ENCODE measurements at places on chromosomes 13 and 19.

- no peak for DNase-seq
Measured at GRCh38 chr19:58387338-58388174, 487 bp downstream of the RPS5 start.

GRCh38 chr13:110677731-110678545 is 28.0 kb downstream of the CARS2 start:
- DNase-seq, result no peak

- DNase-seq, result no peak
Measured at GRCh38 chr19:54035215-54036178, 28.2 kb downstream of the VSTM1 start.

GRCh38 chr13:98221234-98221633 is 44.2 kb upstream of the RNF113B start:
- no peak for DNase-seq

DNA sequence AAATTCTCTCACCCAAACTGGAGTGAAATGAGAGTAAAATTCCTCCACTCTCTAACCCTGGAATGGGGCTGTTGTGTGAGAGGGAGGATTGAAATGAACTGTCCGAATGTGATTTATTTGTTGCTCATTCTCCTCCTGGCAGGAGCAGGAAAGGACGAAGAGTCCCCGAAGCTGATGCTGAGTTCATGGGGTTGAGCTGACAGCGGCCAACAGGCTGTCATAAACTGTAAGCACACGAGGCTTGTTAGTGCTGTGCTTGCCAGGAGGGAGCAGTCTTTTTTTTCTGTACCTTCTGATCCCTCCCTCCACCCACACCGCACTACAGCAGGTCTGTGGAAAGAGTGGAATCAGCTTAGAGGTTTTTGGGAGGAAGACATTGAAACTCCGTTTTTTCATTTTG is 33.1 kb upstream of the ZNF331 start:
- DNase-seq, result no peak

DNA sequence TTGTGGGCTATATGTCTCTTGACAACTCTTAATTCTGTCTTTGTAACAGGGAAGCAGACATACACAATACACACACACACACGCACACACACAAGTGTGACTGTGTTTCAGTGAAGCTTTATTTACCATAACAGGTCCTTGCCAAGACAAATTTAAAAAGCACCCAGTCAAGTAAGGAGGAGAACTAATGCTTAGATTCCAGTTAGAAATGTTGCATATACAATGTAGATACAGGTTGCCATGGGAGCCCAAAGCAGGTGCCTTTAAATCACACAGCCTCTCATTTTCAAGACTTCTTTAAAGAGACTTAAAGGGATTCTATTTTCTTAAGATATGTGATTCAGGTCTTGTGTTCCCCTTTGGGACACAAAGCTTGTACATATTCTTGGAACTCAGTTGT is 1551.9 kb downstream of the EFNB2 start:
- DNase-seq, result no peak

- no peak for DNase-seq
Measured at GRCh38 chr19:45952686-45953505, 20.8 kb downstream of the NOVA2 start.

DNA sequence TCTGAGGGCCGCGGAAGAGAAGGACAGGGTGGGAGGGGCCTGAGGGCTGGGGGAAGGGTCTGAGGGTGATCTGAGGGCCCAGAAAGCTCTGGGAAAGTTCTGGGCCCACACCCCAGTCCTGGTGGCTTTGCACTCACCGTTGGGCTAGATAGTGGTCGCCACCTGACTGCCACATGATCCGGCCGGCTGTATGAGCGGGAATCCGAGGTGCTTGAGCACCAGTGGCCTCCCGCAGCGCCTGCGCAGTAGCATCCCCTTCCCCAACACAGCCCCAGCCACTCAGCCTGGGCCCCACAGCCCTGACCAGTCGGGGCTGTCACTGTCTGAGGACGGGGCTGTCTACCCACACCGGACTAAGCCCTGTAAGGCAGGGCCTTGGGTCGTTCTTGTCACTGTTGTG is 15.0 kb downstream of the PRODH2 start:
- DNase-seq, result no peak
